ENCODE measurements at places on chromosomes 5 and 9.

DNA sequence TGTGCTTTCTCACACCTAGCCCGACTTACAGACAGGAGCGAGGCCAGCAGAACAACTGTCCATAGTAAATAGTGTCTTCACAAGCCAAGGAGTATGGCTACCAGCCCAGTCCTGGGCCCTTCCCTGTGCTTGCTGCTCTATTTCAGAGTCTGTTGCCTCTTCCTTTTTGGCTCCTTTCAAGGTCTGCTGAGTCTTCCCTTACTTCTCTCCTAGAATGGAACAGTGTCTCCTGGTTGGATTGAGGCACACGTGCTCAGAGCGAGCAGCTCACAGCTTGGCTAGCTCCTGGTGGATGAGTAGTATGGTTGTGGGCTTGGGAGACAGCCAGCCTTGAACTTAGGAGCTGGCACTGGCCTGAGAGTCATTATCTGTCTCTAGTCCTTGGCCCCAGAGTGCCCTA lies 72.8 kb downstream of the TLE4 start:
- no peak for DNase-seq

GRCh38 chr9:38181866-38182265 lies 112.8 kb upstream of the SHB start:
- no peak for DNase-seq

GRCh38 chr9:95029288-95029687 lies 288.2 kb downstream of the FANCC start:
- no peak for DNase-seq

GRCh38 chr9:126777733-126778132 lies 27.1 kb upstream of the ZBTB43 start:
- no peak for DNase-seq

DNA sequence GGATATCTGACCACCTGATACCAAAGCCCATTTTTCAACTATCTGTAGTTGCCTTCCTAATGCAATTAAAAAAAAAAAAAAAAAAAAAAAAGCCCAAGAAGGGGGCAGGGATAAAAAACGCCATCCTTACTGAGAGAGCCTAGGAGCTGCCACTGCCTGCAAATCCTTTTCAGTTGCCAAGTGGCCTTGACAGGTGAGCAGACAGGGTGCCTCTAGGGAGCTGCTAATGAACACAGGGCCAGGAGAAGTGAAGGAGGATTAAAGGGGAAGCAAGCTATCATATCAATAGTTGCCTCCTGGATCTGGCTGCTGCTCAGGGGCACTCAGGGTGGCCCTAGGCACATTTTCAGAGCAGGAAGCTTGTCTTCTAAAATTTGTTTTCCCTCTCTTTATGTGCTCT lies 547.4 kb downstream of the TLE1 start:
- DNase-seq, result no peak

DNA sequence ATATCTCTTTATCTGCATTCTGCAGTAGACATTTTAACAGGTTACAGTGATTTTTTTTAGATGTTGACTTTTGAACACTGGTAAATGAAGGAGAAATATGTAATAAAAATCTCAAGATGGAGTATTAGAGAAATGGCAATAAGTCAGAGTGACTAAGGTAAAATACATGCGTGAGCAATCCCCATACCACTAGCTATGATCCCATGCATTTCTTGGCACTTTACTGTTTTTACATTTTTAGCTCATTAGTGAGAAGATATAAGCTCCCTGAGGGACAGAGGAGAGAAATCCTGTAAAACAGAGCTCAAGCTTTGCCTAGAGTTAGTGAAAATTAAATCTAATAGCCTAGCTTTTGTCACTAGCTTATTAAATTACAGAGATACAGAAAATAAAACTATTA lies 181.9 kb upstream of the TRPM3 start:
- DNase-seq, result no peak

DNA sequence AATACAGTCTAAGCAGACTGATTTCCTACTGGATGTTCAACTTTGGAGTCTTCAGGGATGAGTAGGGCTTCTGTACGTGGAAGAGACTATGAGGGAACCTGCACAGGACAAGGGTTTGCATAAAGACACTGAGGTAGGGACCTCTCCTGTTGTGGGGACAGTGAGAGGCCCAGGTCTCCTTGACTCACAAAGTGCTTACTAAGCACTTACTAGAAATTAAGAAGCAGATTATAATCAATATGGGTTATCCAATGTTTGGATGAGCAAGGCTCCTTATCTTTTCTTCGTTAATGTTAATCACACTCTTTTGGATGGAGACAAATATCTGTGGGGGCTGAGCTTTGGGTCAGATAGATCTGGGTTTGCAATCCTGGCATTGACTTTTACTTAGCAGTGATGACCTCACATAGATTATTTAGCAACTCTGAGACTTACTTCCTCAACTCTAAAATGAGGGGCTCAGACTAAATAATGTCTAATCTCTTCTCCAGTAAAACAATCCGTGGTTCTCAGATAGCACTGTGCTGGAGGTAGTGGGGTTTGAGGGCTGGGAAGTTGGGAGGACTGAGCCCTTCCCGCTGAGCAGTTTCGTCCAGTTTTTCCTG lies 45.9 kb downstream of the PDCD1LG2 start:
- no peak for DNase-seq

- DNase-seq, result no peak
These were observed 36.5 kb downstream of the ARHGEF37 start for GRCh38 chr5:149617760-149618306.

DNA sequence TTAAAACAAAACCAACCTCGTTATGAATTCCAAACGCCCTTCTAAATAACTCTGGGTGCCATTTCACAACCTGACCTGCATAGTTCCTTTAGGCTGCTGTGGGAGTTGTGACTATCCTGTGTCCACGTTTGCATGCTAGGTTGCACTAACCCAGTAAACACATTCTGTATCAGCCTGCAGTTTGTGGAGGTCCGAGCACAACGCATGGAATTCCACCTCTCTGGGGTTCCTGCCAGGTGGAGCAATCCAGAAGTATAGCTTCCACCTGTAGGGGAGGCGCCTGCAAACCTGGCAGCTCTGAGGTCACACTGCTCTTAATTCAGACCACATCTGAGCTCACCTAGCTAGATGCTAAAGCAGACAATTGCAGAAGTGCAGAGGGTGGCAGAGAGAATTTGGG lies 57.2 kb downstream of the MARCHF3 start:
- DNase-seq, result no peak

- no peak for DNase-seq
These were observed 243.0 kb downstream of the PSAT1 start for GRCh38 chr9:78539904-78540303.

DNA sequence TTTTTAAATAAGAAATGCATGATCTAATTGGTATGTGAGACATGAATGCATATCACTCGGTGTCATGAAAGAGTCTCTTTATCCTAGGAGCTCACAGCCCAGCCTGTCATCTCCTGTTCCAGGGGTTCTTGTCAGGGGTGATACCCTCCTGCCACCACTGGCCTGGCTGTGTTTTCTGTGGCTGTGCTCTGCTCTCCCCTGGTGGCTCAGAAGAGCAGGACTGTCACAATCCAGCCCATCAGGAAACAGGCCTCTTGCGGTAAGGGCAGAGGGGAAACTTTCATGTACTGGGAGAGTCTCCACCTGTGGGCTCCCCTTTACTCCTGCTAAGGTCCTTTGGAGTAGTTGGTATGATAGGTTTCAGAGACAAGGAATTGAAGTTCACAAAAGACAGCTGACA lies 240.2 kb upstream of the GLRA1 start:
- no peak for DNase-seq

DNA sequence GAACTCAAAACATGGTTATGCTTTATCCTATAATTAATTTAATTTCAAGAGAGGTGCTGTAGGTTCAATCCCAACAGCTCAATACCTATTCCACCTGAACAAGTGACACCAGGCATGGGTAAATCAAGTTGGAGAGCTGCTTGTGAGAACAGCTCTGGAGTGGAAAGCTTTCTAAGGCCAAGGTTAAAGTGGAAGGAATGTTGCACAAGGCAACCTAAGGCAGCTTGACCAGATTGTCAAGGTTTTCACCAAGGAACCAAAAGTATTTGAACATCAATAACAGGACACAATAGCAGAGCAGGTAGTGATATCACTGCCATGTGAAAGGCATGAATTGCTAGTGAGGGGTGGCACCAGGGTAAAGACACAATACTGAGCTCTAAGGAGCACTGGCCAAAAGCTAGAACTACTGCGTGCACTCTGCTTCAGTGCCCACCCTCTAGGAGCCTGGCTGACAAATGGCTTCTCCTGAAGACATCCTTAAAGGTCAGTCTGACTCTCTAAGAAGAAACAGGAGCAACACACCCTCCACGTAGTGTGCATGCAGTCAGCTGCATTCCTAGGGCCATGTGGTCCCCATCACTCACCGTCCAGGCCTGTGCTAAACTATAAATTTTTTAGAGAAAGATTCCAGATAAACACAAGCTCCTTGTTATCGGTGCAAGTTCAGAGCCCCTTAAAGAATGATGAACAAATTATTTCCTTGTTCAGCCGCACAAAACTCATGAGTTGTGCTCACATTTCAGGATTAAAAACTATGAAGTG lies 677.7 kb upstream of the KLF4 start:
- DNase-seq, result no peak

DNA sequence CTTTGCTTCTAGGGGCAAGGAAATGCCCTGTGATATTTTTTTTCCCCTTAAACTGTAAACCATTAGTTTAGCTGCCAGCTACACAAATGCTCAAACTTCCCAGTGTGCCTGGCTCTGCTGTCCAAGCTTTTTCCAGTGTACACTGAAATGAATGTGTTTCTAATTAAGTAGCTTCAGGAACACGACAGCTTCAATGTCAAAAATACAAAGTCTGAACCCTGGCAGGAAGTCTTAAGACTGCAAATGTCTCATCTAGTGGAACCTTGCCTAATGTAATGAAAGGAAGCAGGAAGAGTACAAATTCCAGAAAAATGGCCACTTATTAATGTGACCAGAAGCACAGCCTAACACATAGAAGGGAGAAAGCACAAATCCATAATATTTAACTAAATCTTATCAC lies 255.2 kb downstream of the CRB2 start:
- no peak for DNase-seq

DNA sequence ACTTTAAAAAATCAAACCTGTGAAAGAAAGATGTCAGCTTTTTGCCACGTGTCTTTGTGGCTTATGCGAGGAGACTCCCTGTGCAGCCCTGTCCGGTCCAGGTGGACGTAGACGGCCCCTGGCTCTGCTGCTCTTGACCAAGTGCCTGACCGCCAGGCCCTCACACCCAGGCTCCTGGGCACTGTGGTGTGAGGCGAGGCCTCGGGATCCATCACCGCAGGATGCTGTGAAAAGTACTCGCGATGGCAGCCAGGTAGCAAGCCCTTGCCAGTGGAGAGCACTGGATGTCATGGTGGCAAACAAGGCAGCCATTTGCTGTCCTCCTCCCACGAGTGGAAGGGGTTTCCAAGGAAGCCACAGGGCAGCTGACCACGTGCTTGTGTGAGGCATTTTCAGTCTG lies 245.1 kb downstream of the CACNA1B start:
- DNase-seq, result no peak

- DNase-seq, result no peak
These were observed 43.8 kb upstream of the SPTLC1 start for GRCh38 chr9:92159058-92159457.

DNA sequence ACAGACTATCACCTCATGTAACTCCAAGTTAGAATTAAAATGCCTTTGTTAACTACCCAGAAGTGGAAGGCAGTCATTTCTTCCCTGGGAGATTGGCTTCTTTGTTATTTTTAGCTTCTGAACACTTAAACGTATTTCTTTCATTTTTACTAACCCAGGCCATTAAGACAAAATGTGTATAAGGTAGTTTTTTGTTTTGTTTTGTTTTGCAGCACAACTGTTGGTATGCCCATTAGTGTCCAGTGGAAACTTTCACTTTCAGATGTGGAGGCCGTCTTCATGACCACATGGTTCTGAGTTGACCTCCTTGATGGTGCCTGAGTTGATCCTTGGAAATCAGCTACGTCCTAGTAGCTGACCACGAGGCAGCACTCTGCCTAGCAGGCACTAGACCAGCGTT lies 264.6 kb upstream of the ZNF608 start:
- no peak for DNase-seq

GRCh38 chr9:100317706-100318105 lies 35.0 kb downstream of the TEX10 start:
- DNase-seq, result no peak

GRCh38 chr5:175735701-175736100 lies 77.8 kb downstream of the HRH2 start:
- DNase-seq, result no peak

DNA sequence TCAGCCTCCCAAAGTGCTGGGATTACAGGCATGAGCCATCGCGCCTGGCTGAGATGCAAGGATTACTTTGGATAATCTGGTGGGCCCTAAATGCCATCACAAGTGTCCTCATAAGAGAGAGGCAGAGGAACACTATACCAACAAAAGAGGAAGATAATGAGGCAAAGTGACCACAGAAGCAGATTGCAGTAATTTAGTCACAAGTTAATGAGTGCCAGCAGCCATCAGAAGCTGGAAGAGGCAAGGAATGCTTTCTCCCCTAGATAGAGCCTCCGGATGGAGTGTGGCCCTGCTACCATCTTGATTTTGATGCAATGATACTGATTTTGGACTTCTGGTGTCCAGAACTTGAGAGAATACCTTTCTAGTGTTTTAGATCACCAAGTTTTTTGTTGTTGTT lies 122.3 kb downstream of the SPATA31D1 start:
- no peak for DNase-seq

- DNase-seq, result no peak
These were observed 7.3 kb upstream of the ALDH1B1 start for GRCh38 chr9:38384990-38385848.

- DNase-seq, result no peak
These were observed 149.0 kb downstream of the TMEM161B start for GRCh38 chr5:88119535-88120125.

DNA sequence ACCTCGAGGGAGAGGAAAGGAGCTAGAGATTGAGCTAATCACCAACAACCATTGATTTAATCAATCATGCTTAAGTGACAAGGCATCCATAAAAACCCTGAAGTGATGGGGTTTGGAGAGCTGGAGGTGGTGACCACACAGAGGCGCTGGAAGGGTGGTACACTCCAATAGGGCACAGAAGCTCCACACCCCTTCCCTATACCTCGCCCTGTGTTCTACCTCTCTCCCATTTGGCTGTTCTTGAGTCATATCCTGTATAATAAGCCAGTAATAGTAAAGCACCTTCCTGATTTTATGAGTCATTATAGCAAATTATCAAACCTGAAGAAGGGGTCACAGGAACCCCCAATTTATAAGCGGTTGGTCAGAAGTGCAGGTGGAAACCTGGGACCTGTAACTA lies 18.3 kb downstream of the ACTL7B start:
- DNase-seq, result no peak

GRCh38 chr5:69265931-69266330 lies 31.2 kb downstream of the CDK7 start:
- no peak for DNase-seq

DNA sequence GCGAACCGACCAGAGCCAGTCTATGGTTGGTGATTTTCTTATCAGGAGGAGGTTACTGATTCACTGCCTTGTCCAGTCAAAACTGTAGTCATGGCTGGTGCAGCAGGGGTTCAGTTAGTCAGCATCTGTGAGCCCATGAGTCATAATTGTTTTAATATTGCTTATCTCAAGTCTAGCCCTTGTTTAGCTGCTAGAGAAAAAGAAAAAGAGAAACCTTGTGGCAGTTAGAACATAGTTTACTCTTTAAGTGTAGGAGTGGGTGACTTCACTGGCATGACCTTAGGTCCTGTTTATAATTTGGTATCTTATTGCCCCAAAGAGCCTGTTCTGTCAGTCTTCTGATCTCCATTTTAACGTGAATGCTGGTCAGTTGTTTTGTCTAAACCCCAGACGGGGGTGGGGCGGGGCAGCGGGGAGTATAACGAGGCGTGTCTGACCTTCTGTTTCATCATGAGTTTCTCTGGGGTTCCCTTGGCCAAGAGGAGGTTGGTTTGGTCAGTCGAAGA lies 76.9 kb upstream of the NFIL3 start:
- no peak for DNase-seq
